ENCODE measurements at places on chromosomes 7 and 10.

DNA sequence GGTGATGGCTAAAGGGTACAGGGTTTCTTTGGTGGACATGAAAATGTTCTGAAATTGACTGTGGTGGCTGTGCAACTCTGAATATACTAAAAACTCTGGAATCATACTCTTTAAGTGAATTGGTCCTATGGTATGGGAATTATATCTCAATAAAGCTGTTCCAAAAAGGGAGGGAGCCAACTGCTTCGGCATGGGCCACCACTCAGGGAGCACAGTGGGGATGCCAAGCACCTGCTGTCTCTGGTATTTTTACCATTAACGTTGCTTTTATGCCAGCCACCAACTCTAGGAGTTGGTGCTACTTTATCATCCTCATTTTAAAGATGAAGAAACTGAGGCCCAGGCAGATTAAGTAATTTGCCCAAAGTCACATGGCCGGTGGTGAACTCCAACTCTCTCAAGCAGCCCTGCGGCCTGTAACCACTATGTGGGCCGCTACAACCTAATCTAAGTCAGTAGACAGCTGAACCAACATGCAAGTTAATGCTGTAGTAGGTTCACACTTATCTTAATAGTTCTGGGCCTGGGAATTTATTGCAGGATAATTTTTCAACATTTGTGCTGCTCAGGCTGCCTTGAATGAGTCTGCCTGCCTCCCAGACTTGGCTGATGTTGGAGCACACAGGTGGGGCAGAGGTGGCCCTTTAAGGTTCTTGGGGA, 20.8 kb downstream of the SH3PXD2A start:
- DNase-seq = no peak

- no peak for DNase-seq
These were observed 90.9 kb downstream of the DLG5 start for GRCh38 chr10:77835669-77836086.

DNA sequence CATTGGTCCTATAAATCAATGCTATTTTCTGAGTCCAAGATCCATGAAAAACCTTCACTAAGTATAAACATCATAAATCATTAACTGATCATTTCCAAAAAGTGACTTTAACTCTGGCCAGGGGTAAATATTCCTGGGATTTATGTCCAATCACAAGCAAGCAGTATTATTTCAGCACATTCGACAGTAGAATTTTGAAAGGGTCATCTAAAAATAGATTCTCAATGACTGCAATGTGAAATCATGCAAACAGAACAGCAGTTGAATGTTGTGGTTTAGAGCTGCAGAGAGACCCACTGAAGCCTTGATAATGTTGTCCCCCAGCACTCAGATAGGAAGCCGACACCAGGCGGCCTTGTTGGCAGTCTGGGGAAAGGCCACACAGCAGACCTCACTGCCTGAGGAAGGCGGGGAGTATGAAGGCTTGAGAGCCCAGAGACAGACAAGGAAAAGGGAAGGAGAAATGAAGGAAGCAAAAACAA, 38.1 kb downstream of the FAM107B start:
- DNase-seq = peak; percentile 23

DNA sequence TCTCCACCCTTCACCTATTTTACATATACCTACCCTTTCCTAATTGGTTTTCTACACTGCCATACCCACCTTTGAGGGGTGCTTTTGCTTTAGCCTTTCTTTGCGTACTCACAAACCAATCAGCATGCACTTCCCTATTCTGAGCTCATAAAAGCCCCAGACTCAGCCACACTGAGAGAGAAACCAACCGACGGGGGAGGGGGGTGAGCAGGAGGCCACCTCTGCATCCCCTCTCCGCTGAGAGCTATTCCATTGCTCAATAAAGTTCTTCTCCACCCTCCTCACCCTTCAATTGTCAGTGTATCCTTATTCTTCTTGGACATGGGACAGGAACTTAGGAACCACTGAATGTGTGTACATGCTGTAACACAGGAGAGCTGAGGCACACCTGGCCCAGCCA, 9.0 kb upstream of the FKBP9 start:
- peak; percentile 40 for DNase-seq

GRCh38 chr10:30762620-30763019, 133.1 kb upstream of the LYZL2 start:
- no peak for DNase-seq

GRCh38 chr7:137325927-137326326, 17.6 kb downstream of the PTN start:
- DNase-seq = no peak

DNA sequence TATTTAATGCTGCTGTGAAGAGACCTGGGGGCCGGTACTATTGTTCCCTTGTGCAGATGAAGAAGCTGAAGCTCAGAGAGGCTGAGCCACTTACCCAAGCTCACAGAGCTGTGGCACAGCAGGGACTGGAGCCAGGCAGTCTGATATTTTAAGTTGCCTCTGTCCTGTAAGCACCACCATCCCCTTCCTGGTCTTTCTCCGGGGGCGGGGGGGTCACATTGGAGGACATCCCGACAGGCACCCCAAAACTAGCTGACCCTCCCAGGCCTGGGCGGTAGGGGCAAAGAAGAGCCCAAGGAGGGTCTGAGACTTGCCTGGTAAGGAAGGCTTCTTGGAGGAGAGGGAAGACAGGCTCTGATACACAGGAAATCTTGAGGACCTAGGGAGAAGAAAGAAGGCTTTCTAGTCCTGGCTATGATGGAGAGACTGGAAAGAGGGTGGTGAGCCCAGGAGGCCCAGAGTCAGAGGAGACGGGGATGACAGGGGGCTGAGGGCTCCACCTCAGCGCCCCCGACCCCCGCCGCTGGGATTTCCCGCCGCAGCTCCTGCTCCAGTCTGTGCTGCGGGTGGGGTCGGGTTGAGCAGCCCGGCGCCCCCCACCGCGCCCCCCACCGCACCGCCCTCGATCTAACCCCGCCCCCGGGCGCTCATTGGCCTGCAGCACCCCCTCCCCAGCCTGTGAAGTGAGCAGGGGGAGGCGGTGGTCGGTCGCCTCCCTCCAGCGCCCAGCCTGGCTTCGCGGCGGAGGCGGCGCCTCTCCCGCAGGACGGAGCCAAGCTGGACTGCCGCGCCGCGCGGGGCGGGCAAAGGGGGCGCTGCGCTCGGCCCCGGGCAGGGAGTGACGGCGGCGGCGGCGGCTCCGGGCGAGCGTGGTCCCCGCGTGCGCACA, at the start of gene ADCYAP1R1:
ADCYAP1R1 (plus strand) TSS at position 711 of the 889 bp plus-strand sequence. CDS start 10,957 bp downstream, outside the sequence.
- no peak for DNase-seq

DNA sequence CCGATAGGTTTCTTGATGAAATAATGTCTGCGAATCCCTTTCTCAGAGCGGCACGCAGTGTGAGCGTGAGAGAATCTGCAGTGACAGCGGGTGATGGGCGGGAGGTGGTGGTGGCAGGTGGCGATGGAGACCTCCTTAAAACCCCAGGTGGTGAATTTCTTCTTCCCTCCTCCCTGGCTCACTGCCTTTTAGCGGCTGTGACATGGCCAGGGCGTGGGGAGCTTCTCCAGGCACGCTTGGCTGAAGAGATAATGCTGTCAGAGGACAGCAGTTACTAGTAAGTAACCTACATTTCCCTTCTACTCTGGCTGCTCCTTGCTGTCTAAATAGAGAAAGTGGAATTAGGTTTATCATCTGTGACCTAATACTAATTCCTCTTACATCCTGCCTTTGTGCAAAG, 141.4 kb upstream of the INSYN2A start:
- DNase-seq = no peak

- DNase-seq = no peak
These were observed 98.0 kb upstream of the FAM171A1 start for GRCh38 chr10:15469111-15469510.

- DNase-seq = no peak
These were observed 96.4 kb upstream of the DIP2C start for GRCh38 chr10:785861-786214.

DNA sequence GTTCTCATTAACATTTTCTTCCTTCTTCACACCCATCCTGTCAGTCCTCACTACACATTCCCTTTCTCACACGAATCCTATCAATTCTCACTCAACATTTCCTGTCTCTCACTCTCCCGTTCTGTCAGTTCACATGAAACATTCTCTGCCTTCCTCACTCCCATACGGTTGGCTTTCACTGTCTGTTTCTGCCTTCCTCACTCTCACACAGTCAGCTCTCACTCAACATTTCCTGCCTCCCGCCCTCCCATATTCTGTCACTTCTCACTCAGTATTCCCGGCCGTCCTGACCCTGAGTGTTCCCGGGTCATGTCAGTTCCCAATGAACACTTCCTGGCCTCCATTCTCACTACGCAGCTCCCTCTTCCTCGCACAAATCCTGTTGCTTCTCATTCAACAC, 61.5 kb downstream of the DYNC2I1 start:
- DNase-seq = no peak

DNA sequence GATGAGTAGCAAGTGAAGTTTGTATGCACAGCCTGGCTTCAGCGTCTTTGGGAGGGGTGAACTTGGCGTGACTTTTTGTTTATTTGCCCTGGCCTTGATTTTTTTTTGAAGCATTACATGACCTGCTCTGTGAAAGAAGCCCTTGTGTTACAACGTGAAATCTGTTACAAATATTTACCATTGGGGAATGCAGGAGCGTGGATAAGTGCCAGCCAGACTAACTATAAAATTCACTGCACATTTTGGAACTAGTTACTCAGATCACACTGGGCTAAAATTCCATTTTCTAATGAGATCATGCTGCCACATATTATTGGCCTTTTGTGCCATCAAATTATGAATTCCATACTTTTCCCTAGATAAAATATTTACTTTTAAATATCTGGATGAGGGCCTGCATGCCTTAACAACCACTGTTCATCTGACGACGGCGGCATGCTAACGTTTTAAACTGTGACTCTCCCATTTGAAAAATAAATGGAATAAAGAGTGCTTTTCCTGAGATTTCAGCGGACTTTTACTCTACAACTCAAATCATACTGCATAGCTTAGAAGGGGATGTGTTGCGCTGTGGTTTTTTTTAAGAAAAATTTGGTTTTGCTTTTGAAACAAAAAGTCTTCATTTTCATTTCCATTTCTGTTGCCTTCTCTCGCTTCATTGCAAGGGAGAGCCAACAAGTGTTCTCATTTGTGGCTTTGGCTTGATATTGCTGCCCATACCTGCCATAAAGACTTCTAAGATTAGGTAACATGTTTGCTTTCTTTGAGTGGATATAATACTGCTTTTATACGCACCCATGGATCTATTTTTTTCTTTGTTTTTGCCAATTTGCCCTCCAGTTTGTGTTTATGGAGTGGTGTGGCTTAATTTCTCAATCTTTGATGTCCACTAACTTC, 352.2 kb downstream of the TFEC start:
- DNase-seq = no peak

GRCh38 chr7:134632937-134633540, 13.6 kb upstream of the BPGM start:
- peak; percentile 76 for DNase-seq

DNA sequence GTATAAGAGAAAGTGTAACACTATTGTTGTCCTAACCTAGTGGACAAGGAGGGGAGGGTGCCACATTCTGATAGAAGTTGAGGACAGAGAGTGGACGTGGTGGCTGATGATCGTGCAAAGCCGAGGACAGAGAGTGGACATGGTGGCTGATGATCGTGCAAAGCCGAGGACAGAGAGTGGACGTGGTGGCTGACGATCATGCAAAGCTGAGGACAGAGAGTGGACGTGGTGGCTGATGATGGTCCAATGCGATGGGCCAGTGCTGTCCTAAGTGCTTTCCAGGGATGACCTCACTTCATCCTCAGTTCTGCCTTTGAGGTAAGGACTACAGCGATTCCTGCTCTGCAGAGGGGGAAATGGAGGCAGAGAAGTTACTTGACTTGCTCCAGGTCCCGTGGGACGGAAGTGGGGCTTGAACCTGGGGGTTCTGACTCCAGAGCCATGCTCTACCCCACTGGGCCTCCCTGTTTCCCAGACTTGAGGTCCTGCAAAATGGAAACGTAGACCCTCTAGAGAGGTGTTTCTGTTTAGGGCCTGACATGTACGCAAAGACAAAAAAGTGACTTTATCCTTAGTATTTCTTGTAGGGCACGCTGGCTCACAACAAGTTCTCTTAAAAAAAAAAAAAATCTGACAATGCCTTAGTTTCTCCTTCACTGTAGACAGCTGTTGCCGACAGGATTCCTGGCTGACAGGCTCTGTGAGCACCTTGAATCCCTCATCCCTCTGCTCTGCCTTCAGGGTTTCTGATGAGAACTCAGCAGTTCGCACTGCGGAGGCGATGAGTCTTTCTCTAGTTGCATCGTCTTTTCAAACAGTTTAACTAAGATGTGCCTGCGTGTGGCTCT, 20.3 kb upstream of the NCAPG2 start:
- no peak for DNase-seq

- peak; percentile 77 for DNase-seq
These were observed 168.2 kb downstream of the SND1 start for GRCh38 chr7:127819975-127820731.

DNA sequence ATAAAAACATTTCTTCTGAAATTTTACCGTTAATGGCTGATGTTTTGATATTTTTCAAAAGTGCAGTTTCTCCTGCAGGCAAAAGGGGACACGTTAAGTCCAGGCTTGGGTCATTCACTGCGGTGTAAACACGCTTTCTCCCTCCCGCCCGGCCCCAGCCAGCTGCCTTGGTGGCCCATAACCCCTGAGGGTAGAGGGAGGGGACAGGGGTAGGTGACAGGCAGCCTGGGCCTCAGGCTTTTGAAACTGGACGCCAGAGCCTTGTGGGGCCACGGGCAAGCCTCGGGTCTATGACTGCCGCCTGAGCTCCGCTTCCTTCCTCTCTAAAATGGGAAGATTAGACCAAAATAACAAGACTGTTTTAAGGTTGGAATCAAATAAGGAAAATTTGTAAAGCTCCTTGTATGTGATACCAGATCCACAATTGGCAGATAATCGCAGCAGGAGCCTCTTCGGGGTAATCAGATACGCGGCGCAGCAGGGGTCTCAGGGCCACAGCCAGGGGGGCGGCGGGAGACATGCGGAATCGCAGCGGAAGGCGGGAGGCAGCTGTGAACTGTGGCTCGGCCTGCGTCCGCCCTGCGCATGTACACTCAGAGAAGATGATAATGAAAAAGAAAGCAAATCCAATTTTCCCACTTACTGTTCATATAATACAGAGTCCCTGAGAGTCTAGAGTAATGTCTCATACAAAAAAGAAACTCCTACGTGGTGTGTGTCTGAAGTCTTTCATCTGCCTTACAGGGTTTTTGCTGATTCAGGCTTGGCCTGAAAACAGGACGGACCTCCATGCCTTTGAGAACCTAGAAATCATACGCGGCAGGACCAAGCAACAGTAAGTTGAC, 138.3 kb downstream of the EGFR start:
- DNase-seq = no peak

DNA sequence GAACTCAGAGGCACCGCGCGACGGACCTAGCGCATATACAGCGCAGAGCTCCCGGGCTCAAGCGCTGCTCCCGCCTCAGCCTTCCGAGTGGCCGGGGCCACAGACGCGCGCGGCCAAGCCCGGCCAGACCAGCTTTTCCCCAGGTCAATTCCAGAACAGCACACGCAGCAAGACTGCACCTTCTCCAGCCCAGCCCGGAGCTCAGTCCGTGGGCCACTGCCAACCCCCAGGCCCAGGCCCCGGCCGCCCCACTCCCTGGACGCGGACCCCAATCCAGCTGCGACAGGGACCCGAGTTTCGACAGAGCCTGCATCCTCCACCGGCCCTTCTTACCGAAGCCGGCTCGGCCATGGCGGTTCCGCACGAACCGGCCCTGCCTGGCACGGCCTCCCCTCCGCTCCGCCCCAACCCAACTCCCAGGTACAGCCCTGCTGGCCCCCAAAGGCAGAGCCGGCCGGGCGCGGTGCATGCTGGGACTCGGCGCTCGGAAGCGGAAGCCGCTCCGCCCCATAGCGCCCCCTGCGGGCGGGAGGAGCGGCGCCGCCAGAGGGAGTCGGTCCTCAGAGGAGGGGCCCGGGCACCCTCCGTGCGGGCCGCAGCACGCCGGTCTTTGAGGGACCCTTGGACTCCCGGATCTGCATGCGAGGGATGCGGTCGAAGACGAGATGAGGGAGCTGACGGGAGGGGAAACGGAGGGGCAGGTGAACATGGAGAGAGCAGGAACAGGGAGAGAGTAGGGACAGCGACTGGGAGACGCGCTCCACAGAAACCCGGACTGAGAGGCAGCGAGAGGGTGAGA, at the start of gene ZNF425:
ZNF425 (minus strand) TSS at position 462 of the 799 bp plus-strand sequence; CDS start at position 351, 111 bp downstream.
- peak; percentile 96 for DNase-seq

Measured in common myeloid progenitor, CD34-positive (primary cell).